ENCODE measurements at places on chromosomes 6 and 20.

- DNase-seq, result no peak
Observed at GRCh38 chr6:158056804-158057203, 75.1 kb downstream of the SYNJ2 start.

- no peak for DNase-seq
Observed at GRCh38 chr6:53623497-53623896, 42.1 kb downstream of the KLHL31 start.

DNA sequence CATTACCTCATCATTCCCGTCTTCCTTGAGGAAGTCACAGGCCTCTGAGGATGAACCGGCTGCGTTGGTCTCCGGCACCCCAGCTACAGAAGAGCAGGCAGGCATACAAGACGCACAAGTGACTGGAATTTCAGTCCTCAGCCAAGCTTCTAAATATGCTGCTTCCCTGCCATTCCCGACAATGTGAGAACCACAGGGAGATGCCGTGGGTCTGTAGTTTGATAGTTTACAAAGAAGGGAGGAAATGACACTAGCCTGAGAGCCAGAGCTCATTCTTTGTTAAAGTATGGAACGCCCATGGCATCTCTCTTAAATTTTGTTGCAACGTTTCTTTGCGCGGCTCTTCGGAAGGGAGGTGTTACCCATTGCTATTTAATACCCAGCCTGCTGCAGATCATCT lies 25.7 kb downstream of the HEBP2 start:
- no peak for DNase-seq

GRCh38 chr20:8608470-8608869 lies 460.4 kb upstream of the PLCB4 start:
- DNase-seq, result no peak

DNA sequence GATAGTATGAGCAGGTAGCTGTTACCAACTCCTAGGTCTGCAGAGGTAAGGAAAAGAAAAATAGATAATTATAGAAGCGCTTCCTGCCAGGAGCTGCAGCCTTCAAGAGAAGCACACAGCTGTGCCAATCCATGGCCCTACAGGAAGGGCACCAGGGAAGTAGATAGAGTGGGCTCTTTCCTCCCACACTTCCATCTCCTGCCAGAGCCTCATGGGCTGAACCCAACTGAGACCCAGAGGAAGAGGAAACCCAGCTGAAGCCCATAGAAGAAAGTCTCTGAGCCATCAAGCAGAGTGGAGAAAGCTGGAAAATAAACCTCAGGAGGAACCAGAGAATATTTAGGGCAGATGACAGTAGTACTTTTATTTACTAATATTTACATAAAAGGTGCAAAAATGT lies 146.7 kb upstream of the ATXN1 start:
- DNase-seq, result no peak

DNA sequence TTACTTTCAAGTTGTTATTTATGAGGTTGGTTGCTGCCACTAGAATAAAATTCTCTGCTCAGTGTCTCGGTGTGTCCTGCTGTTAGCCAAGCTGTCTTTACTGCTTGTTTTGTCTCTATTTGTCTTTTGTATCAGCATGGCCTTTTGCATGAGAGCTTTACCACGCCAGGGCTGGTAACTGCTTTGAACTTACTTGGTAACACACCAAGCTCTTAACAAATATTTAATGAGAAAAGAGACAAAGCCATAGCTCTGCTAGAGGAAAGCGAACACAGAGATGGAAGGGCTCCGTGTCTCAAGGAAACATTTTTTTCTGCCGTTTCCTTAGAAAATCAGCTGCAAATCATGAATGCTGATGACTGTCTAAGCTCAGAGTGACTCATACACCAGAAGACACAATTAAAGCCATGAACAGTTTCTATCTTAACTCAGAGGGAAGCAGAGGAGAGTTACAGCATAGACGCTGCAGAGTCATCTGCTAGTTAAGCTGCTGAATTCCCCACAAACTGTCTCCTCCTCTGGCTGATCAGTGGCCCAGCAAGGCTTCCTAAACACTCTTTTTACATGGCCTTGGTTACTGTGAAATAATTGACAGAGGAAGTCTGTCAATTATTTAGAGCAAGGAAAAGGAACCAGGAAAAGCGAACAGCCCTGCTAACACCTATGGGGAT lies 44.8 kb downstream of the AGPAT4 start:
- no peak for DNase-seq

- no peak for DNase-seq
Observed at GRCh38 chr6:53290537-53291510, 57.9 kb downstream of the ELOVL5 start.

- DNase-seq, result no peak
Observed at GRCh38 chr6:117142142-117142541, 123.2 kb upstream of the VGLL2 start.

DNA sequence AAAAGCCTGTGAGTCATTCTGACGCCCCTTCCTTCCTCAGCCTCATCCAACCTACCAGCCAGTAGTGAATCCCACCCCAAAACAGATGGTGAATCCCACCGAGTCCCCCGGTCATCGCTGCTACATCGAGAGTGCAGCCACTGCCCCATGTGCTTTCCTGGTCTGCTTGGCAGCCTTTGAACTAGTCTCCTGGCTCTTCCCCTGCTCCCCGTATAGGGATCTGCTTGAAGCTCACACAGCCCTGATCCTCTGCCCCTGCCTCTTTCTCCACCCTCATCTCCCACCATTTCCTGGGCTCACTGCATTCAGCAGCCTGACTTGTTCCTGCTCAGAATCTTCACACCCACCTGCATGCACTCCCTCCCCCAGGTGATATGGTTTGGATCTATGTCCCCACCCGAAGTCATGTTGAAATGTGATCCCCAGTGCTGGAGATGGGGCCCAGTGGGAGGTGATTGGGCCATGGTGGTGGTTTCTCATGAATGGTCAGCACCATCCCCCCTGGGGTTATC lies 14.6 kb downstream of the SYNJ2 start:
- no peak for DNase-seq

GRCh38 chr6:109740787-109741186 lies 49.7 kb downstream of the FIG4 start:
- DNase-seq, result no peak

GRCh38 chr6:97052152-97052787 lies 127.7 kb downstream of the KLHL32 start:
- DNase-seq, result no peak

DNA sequence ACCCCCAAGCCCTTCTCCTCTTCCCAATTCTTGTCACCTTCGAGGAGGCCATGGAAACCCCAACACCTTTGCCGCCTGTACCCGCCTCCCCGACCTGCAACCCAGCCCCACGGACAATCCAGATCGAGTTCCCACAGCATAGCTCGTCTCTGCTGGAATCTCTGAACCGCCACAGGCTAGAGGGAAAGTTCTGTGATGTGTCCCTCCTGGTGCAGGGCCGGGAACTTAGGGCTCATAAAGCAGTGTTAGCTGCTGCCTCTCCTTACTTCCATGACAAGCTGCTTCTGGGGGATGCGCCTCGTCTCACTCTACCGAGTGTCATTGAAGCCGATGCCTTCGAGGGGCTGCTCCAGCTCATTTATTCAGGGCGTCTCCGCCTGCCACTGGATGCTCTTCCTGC lies 675 bp downstream of the ZBTB9 start:
- DNase-seq, result no peak

DNA sequence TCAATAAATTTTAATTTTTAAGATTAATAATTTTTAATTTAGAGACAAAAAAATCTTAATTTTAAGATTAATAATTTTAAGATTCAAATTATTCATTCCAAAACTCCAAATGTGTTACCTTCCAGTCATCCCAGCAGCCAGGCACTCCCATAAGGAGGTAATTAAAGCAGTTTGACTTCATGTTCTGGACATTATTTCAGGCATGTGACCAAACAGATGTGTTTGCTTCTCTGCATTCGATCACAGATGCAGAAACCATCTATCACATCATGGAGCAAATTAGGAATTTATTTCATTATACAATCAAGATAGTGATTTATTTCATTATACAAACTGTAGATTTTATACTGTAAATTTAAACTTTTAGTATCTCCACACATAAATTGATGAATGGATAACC lies 150.3 kb downstream of the AKAP7 start:
- DNase-seq, result no peak

DNA sequence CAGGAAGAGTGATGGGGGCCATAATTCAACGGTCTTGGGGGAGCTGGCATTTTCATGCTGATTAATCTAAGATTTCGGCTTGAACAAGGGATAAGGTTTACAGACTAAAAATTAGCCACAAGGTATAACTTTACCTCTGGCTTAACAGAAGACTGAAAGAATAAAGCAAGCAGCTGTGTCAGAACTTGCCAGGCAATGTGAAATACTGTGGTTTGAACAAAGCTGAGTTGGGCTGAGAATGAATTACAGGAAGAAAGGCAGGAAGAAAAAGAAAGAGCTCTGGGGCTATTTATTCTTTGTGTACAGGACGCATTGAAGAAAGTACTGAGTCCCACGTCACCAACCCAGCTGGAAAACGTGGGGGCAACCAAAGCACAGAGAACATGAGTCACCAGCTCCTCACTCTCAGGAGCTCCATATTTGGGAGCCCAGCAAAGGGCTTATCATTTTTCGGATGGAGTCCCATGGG lies 121.5 kb upstream of the NEDD9 start:
- DNase-seq, result peak; percentile 74

DNA sequence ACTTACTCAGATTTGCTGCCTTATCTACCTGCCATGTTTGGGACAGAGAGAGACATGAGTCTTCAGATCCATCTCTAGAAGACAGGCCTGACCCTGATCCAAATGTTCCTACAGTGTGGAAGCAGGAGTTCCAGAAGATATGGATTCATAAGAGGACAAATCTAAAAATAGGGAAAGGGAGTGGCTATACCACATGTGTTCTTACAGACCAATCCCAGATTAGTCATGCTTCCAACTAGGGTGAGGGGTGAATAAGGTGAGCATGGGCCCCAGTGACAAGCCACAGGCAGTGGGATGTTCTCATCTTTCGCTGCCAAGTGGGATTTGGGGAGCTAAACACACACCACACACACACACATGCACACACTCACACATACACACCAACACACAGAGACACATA lies 670.7 kb upstream of the CITED2 start:
- DNase-seq, result no peak

- DNase-seq, result no peak
Observed at GRCh38 chr6:168089186-168090063, 10.4 kb upstream of the FRMD1 start.

DNA sequence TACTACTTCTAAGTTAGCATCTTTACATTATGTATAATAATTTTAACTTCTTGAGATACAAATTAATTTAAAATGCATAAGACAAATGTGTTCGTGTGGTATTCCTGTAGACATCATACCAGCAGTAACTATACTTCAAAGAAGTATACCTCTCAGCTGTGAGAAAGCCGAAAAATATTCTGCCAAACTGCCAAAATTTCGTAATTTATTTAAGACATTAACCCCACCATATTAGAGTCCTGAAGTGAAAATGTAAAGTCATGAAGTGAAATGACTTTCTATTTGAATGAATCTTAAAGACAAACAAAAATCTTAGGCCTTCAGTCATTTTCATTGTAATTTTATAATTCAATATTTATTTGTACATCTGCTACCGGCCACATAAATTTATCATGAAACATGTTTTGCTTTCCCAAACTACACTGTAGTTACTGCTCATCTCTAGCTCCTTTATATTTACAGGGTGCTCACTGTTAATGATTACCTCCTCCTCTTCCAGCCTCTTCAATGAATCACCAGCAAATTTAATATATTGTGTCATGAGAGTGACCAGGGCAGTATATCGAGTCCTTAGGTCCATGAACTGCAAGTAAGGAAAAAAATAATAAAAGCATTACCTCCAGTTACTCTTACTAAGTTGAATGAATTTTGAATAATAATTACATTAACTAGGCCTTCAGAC lies 18.5 kb downstream of the DST start:
- DNase-seq, result no peak

DNA sequence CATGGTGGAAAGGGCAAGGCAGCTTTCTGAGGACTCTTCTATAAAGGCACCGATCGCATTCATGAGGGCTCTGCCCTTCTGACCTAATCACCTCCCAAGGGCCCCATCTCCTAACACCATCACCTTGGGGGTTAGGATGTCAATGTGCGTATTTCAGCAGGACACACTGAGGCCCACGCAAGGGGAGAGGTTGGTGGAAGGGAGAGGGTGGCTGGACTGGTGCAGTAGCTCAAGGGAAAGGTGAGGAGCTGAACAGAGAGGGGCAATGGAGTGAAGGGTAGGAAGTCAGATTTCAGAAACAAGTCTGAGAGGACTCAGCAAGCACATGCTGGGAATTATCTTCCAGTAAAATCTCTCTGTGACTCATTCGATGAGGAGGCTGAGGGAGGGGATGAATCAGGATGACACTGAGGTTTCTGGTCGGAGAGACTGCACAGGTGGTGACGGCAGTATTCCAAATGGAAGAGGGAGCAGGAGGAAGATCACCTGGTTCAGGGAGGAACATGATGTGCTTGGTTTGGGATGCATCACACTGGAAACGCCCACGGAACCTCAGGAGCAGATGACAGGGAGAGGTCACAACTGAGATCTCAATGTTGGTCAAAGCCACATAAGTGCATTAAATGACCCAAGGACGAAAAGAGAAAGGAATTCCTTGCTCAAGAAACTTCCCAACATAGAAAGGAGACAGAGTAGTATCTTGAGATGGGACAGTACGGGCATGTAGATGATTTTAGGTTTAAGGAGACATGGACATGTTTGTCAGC lies 67.1 kb downstream of the TFAP2A start:
- DNase-seq, result no peak

- DNase-seq, result no peak
Observed at GRCh38 chr20:44092551-44093248, 94.3 kb downstream of the JPH2 start.

DNA sequence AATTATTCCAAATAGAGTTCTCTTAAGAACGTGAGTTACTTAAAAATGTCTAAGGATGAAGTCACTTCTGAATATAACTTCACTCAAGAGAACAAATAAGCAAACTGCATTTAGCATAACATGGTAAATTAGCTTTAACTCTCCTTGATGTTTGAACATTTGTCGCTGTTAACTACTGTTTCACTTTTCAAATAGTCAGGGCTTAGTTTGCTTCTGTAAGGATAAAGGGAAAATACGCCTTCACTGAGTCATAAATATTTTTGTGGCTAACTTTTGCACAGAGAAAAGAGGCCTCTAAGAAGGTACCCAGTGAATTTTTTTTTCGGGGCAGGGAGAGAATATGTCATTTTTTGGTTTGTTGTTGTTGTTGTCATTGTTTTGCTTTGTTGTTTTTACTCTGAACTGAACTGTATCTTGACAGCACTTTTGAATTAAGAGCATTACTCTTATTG lies 8.1 kb downstream of the PTPN1 start:
- no peak for DNase-seq

DNA sequence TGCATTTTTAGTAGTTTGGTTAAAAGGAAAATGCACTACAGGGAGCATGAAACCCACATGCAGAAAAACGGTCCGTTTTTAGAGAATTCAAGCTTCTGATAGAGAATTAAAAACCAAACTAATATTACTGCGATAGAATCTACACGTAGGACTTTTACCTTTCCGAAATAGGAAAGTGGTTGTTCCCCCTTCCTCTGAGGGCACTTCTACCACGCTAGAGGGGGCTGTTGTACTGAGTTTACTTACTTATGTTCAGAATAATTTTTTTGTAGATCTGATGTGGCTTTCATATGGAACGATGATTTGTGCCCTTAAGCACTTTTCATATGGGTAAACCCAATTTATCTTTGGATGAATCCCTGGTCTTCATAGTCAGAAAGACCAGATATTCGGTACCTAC lies 264.3 kb upstream of the PLN start:
- DNase-seq, result peak; percentile 16
